Spleen (tissue), 13 donors: ENCODE measurements at places on chromosomes 3 and 15. TPM values are rescaled to one million over a fixed set of nuclear protein-coding genes. Genes with fewer than 3 reads are reported as not detected.

Gene AGTR1
- total RNA-seq: 12.4 TPM

Gene KCNAB1
- 7.8 TPM for total RNA-seq

Gene DBR1
- total RNA-seq: 17.4 TPM

Gene POLG
- 70.5 TPM for total RNA-seq

Gene CIDEC
- total RNA-seq: not detected

Gene HYAL3
- total RNA-seq: 2.0 TPM

Gene CEMIP
- 2.8 TPM for total RNA-seq

Gene ZCWPW2
- not detected for total RNA-seq

Gene CELF6
- total RNA-seq: 4.8 TPM

Gene OIP5
- 1.1 TPM for total RNA-seq

Gene MAP6D1
- 1.2 TPM for total RNA-seq

Gene SKOR1
- 0.46 TPM for total RNA-seq

Gene C3orf20
- 0.17 TPM for total RNA-seq

Gene ARRDC4
- 15.6 TPM for total RNA-seq

Gene C3orf85
- not detected for total RNA-seq

Gene HCN4
- total RNA-seq: not detected

Gene TMCO5A
- total RNA-seq: not detected

Gene ALG1L2
- total RNA-seq: 2.0 TPM

Gene CLDN1
- 0.57 TPM for total RNA-seq

Gene SV2B
- total RNA-seq: 0.07 TPM

Gene IGDCC3
- 0.34 TPM for total RNA-seq

Gene MNS1
- total RNA-seq: 1.6 TPM

Gene FOXL2
- not detected for total RNA-seq

Gene TIMP4
- total RNA-seq: 10.8 TPM

Gene LAMB2
- 284 TPM for total RNA-seq

Gene MST1
- total RNA-seq: 17.0 TPM

Gene NPHP3
- 39.9 TPM for total RNA-seq

Gene SLC15A2
- 13.2 TPM for total RNA-seq

Gene CHRNA7
- 11.0 TPM for total RNA-seq

Gene DET1
- total RNA-seq: 5.1 TPM

Gene ZNF660
- 2.7 TPM for total RNA-seq

Gene WDR49
- total RNA-seq: 1.1 TPM

Gene RRP9
- 11.0 TPM for total RNA-seq

Gene FGD5
- total RNA-seq: 64.2 TPM

Gene IL17RD
- total RNA-seq: 3.8 TPM

Gene EXD1
- total RNA-seq: not detected

Gene VGLL3
- 6.0 TPM for total RNA-seq

Gene FANCD2OS
- total RNA-seq: not detected

Gene MTFMT
- total RNA-seq: 11.4 TPM

Gene THRB
- total RNA-seq: 24.2 TPM

Gene SLITRK3
- not detected for total RNA-seq

Gene RBP2
- total RNA-seq: not detected

Gene CILP
- total RNA-seq: 0.34 TPM

Gene GOLGA8M
- total RNA-seq: 1.8 TPM
